ENCODE measurements at places on chromosomes 12 and 14. TPM values are rescaled to one million over a fixed set of nuclear protein-coding genes. Genes with fewer than 3 reads are reported as not detected.

Gene HIF1A
- polyA plus RNA-seq, result 231 TPM

- DNase-seq, result no peak
These were observed 3.6 kb downstream of the LTBR start for GRCh38 chr12:6387541-6387940.

GRCh38 chr12:111094157-111095010, 174.0 kb upstream of the MYL2 start:
- no peak for DNase-seq

DNA sequence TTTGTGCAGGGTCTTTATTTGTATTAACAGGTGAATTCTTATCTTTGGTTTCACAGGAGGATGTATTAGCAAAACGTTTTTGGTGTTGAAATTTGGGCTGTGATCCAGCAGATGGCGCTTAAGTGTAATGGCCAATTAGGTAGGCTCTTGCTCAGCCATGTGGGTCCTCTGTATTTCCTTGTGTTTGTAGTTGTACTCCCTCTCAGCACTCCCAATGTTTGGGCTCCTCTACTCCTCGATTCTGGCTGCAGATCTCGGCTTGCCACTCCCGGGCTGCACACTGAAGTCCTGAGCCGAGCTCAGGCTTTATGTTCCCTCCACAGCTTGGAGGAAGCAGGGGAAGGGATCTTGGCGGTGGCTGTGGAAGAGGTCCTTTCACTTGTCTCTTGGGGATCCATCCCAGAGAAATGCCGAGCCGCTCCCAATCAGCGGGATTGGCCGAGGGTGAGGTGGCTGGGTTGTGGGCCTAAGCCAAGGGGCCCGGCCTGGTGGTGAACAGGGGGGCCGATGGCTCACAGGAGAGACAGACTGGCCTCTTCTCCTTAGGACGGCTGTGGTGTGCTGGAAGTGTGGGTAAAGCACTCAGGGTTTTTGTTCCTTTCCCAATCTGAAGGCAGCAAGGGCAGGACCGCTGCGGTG, 133.7 kb downstream of the AEBP2 start:
- no peak for DNase-seq

DNA sequence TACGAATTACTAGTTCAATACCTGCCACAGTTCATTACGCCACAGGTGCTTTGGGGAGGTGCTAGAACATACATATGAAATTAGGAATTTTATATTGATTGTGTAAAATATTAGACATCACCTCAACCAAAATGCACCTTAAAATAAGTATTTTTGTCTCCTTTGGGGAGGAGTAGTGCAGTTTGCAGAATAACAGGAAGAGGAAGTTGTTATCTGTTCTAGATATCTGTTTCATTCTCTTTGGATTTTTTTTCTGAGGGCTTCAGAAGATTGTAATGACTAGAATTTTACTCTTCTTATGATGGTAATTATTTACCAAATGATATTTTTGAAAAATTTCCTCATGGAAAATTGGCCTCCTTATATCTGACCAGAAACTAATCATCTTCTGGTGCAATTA, 9.9 kb upstream of the GYS2 start:
- DNase-seq, result no peak

GRCh38 chr12:121259074-121259473, 37.4 kb downstream of the CAMKK2 start:
- no peak for DNase-seq

DNA sequence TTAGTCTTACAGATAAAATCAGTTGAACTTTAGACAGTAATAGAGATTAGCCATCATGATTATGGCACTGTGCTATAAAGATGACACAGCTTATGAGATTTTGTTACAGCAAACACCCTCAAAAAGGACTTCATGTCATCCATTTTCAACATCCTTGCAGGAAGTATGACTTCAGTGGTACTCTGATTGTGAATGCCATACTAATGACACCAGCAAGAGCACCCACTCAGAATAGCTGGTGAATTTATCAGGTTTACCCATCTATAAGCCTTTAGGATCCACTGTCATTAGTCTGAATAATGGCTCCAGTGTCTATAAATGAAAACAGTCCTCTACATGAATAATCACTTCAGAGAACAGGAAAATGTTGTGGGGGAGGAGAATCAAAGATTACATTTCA, 615.2 kb downstream of the RPS29 start:
- DNase-seq, result no peak

DNA sequence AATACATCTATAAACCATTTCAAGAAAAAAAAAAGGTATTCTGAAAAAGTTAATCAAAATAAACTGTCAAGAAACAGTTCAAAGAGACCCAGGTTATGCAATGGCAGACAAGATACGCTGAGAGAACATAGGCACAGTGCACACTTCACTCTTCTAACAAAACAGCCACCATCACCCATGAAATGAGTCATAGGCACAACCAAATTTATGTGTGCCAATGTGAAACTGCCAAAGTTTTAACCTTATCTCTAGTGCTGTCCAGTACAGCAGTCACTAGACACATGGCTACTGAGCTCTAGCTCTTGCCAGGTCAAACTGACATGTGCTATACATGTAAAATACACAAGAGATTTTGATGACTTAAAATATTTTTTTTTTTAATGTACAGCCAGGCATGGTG, 1.4 kb downstream of the CEP128 start:
- no peak for DNase-seq

DNA sequence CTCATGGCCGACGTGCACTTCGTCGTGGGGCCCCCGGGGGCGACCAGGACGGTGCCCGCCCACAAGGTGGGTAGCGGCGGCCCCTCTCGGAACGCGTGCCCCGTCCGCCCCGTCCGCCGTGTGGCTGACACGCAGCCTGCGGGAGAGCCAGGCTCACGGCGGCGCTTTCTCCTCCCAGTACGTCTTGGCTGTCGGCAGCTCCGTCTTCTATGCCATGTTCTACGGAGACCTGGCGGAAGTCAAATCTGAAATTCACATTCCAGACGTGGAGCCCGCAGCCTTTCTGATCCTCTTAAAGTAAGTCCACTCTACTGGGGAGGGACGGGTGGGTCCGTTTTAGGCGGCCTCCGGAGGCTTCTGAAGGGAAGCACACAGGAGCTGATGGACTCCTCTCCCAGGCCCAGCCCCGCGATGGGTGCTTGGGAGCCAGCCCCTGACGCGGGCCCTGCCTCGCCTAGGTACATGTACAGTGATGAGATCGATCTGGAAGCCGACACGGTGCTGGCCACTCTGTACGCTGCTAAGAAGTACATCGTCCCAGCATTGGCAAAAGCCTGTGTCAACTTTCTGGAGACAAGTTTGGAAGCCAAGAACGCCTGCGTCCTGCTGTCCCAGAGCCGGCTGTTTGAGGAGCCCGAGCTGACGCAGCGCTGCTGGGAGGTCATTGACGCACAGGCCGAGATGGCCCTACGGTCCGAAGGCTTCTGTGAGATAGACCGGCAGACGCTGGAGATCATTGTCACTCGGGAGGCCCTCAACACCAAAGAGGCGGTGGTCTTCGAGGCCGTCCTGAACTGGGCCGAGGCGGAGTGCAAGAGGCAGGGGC, 1.1 kb downstream of the BTBD6 start:
- no peak for DNase-seq

DNA sequence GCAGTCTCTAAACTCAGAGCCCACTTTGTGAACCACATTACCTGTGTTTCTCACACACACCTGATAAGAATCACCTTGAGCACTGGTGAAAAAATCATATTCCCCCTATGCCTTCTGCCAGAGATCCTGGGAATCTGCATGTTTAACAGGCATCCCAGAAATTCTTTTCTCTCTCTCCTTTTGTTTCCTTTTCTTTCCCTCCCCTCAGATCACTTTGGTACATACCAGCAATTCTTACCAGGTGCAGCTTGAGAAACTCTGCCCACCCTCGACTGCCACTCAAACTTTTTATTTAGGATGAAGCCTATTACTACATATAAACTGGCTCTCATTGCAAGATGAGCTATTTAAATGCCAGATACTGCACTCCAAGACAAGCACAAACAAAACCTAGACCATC, 36.0 kb downstream of the HECTD4 start:
- no peak for DNase-seq

DNA sequence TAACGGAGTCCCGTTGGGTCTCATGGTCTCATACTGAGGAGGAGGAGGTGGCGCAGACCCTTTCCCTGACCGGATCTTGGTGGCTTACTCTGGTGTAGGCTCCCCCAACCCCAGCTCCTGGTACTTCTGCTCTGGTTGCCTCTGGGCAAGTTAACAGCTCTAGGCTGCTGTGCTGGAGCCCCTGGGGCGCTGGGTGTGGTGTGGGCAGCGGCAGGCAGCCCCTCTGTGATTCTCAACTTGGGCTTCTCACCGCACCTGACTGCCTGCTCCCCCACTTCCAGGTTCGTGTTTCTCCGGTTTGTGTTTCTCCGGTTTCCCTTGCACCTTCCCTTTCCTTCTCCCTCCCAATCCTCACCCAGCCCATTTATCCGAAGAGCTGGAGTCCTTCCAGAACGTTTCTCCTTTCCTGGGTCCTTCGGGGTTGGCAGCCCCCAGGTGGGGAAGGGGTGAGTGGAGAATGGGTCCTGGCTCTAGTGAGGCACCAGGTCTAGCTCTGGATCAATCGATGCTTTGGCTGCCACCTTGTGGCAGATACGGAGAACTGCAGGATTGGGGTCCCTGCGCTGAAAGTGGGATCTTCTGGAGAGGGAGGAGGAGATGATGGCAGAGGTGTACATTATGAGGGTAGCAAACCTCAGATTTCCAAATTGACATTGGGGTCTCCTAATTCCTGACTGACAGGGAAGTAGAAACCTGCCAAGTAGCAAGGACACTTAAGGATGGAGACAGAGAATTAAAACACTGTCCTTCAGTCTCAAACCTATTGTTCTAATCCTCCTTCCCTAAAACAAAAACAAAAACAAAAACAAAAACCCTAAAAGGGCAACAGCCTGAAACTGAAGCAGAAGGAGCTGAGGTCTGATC, 8.3 kb downstream of the CISTR start:
- DNase-seq, result no peak

DNA sequence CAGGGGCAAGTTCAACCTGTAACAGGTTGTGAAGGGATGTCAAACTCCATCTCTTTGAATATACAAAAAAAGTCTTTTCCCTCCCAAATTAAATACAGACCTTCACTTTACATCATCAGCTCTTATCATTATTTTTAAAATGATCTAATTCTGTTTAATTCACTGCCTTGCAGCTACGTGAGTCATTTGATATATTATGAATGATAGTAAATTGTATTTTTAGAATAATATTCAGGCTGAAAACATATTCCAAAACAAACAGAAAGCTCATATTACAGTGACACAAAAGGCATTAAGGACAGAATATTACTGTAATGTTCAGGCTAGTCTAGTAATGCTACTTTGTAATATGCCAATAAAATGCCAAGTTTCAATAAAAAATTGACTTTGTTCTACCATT, 53.3 kb downstream of the BCAT1 start:
- no peak for DNase-seq

DNA sequence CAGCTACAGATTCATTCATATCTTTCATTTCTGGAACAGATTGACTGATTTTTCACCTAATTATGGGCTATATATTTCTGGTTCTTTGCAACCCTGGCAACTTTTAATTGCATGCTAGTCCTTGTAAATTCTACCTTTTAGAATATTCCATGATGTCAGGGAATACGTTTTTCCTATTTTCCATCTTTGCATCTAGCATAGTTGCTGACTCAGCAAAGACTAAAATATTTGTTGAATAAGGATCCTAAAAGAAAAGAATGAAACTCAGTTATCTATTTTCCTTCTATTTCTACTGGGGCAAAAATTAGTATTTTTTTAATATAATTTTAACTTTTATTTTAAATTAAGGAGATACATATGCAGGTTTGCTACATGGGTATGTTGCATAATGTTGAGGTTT, 438.3 kb downstream of the GXYLT1 start:
- DNase-seq, result no peak

GRCh38 chr14:36068777-36069534, 107.6 kb downstream of the PTCSC3 start:
- DNase-seq, result peak; percentile 36

DNA sequence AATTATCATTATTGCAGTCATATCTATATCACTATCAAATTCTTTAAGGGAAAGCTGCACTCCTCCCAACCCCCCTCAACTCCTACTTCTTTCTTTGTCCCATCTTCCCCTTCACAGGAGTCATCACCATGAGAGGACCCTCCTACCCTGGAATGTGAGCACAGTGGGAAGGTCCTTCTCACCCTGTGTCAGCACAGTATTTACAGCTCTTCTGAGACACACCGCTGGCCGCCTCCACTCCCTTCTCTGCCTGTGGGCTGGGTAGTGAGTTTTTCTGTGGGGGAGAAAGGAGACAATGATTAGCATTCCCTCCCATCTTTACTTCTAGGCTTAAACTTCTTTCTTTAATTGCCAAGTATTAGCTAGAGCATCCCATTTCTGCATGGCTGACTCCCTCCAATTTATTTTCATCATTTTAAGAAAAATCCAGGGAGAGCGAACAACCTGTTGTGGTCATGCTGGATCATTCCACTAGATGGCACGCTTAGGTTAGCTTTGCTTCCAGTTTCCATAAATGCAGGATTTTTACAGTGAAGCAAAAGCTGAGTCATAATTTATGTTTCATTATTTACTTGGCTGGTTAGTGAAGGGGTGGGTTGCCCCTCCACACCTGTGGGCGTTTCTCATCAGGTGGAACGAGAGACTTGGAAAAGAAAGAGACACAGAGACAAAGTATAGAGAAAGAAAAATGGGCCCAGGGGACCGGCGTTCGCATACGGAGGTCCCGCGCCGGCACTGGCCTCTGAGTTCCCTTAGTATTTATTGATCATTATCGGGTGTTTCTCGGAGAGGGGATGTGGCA, 188.5 kb downstream of the ALX1 start:
- DNase-seq, result peak; percentile 10
